Brain microvascular endothelial cell (primary cell): ENCODE measurements at places on chromosomes 2 and 18.

DNA sequence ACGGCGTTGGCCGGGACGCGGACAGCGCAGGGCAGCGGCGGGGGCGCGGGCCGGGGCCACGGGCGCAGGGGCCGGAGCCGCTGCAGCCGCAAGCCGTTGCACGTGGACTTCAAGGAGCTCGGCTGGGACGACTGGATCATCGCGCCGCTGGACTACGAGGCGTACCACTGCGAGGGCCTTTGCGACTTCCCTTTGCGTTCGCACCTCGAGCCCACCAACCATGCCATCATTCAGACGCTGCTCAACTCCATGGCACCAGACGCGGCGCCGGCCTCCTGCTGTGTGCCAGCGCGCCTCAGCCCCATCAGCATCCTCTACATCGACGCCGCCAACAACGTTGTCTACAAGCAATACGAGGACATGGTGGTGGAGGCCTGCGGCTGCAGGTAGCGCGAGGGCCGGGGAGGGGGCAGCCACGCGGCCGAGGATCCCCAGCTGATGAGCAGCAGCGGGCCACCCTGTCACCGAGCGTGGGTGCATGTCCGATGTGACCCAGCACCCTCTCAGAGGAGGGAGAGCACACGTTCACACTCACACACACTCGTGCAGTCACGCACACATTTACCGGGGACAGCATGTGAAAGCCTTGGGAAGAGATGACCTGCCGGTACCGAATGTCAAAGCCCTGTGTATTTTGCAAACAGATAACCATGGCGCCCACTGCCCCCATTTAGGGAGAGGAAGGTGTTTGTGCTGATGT is 4.2 kb downstream of the GDF7 start:
- no peak for DNase-seq

DNA sequence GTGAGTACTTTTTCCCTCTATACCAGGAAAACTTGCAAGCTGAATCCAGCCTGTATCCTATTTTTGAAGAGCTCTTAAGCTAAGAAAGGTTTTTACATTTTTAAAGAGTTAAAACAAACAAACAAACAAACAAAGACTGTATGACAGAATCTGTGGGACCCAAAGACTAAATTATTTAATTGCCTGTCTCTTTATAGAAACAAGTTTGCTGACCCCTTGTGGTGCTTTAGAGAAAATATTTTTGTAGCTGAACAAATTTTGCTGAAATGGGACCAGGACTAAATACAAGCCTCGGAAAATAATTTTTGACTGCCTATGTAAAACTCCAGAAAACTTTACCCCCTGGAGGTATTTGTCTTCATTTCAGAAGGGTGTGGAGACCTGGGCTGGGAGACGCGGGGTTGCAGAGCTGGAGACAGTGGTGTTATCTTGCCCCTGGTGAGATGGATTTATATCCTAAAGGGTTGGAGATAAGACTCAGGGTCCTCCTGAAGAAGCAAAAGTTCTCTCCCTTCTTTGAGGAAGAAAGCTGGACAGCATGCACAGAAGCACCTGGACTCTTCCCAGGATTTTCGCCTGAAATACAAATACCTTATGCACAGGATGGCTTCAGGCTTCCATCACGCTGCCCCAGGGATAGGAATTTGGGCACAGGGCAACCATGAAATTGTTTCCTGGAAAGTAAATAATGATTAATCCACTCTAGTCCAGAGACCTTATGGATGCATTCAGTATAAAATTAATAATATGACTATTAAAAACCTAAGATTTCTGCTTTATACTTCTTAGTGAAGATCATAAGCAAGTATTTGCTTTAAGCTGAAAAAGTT is 54.3 kb downstream of the TMX3 start:
- DNase-seq = peak; percentile 7

- DNase-seq = no peak
These were observed 437.3 kb upstream of the SOX11 start for GRCh38 chr2:5254791-5255332.

- DNase-seq = no peak
These were observed 76.8 kb downstream of the ABI2 start for GRCh38 chr2:203404996-203405395.

- DNase-seq = no peak
These were observed 267.5 kb downstream of the GPD2 start for GRCh38 chr2:156703642-156704041.

DNA sequence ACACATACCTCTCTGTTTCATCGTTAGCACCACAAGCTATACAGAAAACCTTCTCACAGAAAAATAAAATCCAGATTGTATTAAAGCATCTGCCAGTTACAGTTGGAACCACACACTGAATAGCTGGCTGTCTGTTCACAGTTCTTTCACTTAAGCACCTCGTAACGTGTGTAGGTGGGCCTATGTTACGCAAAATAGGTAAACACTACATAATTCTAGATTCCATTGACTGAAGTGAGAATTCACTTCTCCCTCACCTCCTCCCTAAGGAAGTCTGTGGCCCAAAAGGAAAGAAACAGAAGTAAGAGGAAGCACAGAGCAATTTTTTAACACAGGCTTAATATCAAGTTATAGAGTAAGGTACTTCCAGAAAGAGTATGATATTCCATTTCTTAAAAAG is 24.9 kb downstream of the PELI1 start:
- DNase-seq = no peak

GRCh38 chr2:127389778-127390435 is 2.1 kb upstream of the MAP3K2 start:
- no peak for DNase-seq

DNA sequence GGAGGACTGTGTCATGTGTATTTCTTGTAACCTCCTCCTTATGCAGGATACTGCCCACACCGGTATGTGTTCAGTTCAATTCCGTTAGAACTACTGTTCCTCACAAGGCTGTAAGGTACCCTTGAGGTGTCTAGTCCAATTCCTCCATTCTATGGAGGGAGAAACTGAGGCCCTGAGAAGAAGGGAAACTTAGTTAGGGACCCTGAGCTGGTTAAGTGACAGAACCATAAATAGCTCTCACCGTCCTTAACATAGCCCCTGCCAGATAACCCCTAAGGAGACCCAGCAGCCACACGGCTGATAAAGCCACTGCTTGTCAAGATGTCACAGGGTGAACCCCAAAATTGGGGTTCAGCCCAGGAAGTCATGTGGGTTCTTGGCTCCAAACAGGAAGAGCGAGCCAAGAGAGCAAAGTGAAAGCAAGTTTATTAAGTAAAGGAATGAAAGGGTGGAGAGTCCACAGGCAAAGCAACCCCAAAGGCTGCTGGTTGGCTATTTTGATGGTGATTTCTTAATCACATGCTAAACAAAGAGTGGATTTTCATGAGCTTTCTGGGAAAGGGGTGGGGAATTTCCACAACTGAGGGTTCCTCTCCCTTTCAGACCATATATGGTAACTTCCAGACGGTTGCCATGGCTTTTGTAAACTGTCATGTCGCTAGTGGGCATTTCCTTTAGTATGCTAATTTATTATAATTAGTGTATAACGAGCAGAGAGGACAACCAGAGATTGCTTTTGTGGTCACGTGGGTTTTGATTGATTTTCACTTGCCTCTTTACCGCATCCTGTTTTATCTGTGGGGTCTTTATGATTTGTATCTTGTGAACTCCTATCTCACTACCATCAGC is 83.4 kb upstream of the RTN4 start:
- DNase-seq = peak; percentile 81

DNA sequence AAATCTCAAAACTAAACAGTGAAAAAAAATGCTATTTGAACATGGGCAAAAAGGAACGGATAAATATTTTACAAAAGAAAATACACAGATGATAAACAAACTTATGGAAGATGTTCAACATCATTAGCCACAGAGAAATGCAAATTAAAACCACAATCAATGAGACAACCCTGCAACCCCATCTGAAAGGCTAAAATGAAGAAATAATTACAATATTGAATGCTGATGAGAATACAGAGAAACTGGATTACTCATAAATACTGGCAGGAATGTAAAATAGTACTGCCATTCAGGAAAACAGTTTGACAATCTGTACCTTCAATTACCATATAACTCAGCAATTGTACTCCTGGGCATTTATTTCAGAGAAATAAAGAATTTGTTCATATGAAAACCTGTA is 193.1 kb upstream of the UBE2E3 start:
- no peak for DNase-seq

DNA sequence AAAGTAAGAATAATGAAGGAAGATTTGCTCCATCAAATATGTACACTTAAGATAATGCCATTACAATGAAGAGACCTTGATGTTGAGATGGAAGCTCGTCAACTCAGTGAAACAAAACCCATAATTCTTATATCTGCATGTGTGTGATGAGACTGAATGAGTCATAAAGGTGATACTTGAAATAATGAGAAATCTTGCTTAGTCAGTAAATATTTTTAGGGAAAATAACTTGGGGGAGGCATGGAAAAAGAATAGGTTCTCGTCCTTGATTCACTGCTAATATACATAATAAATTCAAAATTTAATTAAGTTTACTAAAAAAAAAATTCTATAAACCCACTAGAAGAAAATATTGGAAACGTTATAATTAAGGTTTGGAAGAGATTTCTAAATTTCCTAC is 75.2 kb downstream of the TRIB2 start:
- DNase-seq = no peak

DNA sequence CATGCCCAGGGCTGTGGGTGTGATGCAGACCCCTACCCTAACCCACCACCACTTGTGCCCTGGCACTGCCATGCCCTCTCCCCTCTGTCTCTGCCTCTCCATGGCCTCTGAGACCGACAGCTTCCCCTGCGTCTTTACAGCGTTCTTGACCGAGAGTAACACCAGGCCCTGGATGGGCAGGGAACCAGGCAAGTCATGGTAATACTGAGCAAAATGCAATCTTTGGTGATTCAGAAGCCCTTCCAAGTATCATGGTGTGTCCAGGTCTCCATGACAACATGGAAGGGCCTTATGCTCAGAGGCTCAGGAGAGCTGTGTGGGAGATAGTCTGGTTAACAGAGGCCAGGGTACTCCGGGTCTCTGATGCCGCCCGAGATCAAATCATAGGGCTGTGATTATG is 176.1 kb downstream of the KLHL29 start:
- no peak for DNase-seq

GRCh38 chr18:79185648-79186047 is 116.5 kb downstream of the ATP9B start:
- DNase-seq = no peak

DNA sequence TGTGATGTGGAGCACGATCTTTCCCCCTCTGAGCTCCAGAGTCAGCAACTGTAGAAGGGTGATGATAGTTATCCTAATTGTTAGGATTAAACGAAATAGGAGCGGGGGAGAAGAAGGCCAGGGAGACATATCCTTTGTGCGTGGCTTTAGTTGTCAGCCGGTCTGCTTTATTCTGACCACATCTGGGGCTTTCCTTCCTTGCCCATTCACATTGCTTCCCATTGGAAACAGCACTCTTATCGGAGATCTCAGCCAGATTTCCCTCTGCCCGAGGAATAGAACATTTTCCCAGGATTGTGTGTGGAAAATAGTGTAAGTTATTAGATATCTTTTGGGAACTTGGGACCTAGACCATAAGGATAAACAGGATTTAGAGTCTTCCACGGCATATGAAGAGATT is 1.5 kb downstream of the RALB start:
- DNase-seq = no peak

- DNase-seq = no peak
These were observed 52.9 kb upstream of the PARD3B start for GRCh38 chr2:204492417-204492816.

GRCh38 chr2:105573910-105574655 is 170.6 kb upstream of the NCK2 start:
- no peak for DNase-seq

DNA sequence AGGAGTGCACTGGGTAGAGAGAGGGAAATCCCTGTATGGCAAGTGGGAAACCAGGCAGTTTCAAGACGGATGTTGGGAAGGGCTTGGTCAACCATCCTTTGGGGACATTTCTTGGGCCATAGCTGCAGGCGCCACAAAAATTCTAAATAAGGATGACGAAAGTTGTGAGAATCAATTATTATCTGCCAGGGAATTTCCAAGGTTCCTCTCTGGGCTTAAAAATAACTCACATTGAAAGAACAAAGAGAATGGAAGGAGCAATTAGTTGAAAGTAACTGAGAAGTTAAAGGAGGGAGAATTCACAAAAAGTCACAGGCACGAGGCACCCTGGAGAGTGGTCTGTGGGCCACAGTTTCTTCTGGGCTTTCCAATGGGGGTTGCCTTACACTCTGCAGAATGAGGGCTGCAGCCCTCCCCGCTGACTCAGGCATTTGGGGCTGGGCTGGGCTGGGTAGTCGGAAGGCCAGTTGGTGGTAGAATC is 195.7 kb downstream of the SMAD7 start:
- DNase-seq = no peak

- DNase-seq = no peak
These were observed 99.0 kb downstream of the CPS1 start for GRCh38 chr2:210655229-210655975.

- peak; percentile 47 for DNase-seq
These were observed 81.4 kb upstream of the CABLES1 start for GRCh38 chr18:23053776-23054457.

DNA sequence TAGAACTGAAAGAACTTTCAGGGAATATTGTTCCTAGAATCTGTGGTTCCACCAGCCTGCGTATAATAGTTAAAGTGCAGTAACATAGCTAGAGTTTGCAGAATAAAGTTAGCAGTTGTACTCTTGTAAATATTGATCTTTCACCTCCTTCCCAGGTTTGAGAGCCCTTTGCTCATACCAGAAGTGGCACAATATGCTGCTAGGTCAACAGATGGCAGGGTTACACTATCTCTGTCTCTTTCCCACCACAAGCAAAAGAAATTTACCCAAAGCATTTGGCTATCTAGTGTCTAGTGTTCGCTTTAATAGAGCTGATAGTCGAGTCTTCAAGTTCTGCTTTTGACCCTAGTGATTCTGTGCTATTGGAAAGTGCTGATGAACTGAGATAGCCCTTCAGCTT is 119.0 kb upstream of the KLHL14 start:
- no peak for DNase-seq

- peak; percentile 87 for DNase-seq
These were observed 244.1 kb downstream of the NCKAP5 start for GRCh38 chr2:133324150-133324561.

GRCh38 chr2:192499476-192499875 is 304.7 kb upstream of the TMEFF2 start:
- DNase-seq = no peak

DNA sequence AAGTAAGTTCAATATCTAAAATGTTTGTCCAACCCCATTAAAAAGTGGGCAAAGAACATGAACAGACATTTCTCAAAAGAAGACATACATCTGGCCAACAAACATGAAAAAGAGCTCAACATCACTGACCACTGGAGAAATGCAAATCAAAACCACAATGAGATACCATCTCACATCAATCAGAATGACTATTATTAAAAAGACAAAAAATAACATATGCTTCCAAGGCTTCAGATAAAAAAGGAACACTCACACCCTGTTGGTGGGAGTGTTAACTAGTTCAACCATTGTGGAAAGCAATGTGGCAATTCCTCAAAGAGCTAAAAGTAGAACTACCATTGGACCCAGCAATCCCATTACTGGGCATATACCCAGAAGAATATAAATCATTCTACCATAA is 931.1 kb downstream of the LRP1B start:
- DNase-seq = peak; percentile 3

DNA sequence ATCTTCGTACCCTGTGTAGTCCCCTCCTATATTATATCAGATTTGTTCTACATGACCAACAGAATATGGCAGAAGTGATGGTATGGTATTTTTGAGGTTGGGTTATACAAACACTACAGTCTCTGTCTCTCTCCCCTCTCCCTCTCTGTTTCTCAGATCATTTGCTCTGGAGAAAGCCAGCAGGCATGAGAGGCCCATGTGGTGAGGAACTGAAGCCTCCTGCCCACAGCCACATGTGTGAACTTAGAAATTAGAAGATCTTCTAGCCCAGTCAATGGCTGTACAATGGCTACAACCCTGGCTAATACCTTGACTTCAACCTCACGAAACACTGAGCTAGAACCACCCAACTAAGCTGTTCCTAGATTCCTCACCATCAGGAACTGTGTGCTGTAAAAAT is 250.6 kb downstream of the SMAD2 start:
- no peak for DNase-seq
